Tibial nerve (tissue), 4 donors: ENCODE measurements at places on chromosomes 7 and 10.

DNA sequence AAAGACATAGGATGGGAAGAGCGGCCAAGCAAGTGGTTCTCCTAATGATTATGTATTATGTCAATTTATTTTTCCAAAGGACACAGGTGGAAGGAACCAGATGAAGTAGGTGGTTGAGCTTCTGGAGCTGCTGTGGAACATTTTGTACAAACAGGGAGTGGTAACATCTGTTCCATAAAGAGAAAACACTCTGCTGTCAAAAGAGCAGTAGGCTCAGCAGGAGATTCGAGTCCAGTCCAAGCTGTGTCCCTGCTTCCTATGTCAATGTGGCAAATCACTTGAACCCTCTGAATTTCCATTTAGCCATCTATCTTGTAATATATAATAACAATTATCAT, 448.0 kb upstream of the ANKRD30A start:
- DNase-seq: no peak
- H3K4me3 ChIP-seq: no peak overlapping the region
- H3K27me3 ChIP-seq: no peaks in the 10 kb centered on the region
- H3K27ac ChIP-seq: no peak overlapping the region
- H3K36me3 ChIP-seq: no peaks in the 10 kb centered on the region

DNA sequence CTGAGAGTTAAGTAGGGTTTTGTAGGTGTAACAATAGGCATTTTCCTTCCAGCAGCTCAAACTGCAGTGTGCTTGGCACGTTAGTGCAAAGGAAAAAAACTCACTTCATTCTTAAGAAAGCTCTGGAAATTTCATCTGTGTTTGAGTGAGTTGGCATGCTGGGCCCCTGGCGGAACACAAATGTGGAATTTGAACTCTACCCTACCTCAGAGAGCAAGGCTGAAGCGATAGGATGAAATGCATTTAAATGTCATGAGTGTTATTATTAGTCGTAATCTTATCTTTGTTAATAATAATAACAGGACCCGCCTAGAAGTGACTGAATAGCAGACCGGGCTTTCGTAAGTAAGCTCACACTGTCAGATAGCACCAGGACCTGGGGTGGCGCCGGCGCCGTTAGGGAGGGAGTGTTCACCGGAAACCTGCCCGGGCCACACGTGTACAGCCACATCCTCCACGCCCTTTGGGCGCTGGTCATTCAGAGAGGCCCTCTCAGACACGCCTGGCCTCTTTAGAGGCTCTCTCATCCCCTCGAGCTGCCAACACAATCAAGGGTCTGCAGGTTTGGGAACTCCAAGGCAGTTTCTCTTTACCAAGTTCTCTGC, 63.5 kb downstream of the GRK5 start:
- DNase-seq: no peak
- H3K36me3 ChIP-seq: no peaks in the 10 kb centered on the region
- no peaks in the 10 kb centered on the region for H3K27me3 ChIP-seq
- H3K4me3 ChIP-seq: no peak overlapping the region
- peak overlapping the region; percentile 81 for H3K27ac ChIP-seq
- peaks cover 50% of the 10 kb centered on the region for H3K4me1 ChIP-seq

DNA sequence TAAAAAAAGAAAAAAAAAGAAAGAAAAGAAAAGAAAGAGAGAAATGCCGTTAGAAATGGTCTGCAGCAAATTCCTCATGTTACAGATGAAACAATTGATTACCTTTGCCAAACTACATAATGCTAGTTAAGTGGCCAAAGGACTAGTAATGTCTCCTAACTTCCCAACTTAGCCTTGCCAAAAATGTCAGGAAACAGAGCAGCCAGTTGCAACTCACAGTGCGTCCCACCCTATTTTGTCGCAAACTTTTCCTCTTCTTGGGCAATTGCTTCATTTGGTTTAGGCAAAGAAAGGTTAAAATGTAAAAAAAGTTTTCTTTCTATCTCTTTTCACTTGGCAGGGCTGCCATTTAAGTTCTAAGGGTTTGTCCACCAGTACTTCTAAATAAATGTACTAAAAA, 53.1 kb downstream of the APBB1IP start:
- H3K27ac ChIP-seq: no peak overlapping the region
- H3K4me3 ChIP-seq: no peak overlapping the region
- H3K36me3 ChIP-seq: no peaks in the 10 kb centered on the region
- no peaks in the 10 kb centered on the region for H3K4me1 ChIP-seq
- no peak for DNase-seq

DNA sequence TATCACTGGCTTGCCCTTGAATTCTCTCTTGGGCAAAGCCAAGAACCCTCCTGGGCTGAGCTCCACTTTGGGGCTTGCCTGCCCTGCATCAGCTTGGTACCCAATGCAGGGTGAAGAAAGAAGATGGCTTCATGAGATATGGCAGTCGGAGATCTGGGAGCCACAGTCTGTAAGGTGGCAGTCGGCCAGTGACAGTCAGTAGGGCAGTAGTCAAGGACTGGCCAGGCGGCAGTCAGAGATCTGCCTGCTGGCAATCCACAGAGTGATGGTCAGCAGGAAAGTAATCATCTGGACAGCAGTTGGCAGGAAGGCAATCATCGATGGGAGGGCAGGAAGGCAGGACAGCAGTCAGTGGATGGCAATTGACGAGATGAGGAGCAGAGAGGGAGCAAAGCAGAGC, 32.6 kb upstream of the CNNM1 start:
- no peaks in the 10 kb centered on the region for H3K4me1 ChIP-seq
- no peak overlapping the region for H3K4me3 ChIP-seq

- no peaks in the 10 kb centered on the region for H3K4me1 ChIP-seq
- no peak overlapping the region for H3K27ac ChIP-seq
- H3K36me3 ChIP-seq: no peaks in the 10 kb centered on the region
- no peak for DNase-seq
- no peaks in the 10 kb centered on the region for H3K27me3 ChIP-seq
Measured at GRCh38 chr10:116286626-116287200, 13.7 kb upstream of the GFRA1 start.

- no peaks in the 10 kb centered on the region for H3K36me3 ChIP-seq
- DNase-seq: no peak
- H3K4me1 ChIP-seq: no peaks in the 10 kb centered on the region
- no peak overlapping the region for H3K27ac ChIP-seq
- no peak overlapping the region for H3K4me3 ChIP-seq
Measured at GRCh38 chr10:117271427-117271826, 30.5 kb downstream of the SLC18A2 start.

GRCh38 chr10:76172020-76172419, 740.6 kb downstream of the LRMDA start:
- H3K4me3 ChIP-seq: no peak overlapping the region
- H3K27ac ChIP-seq: no peak overlapping the region
- H3K36me3 ChIP-seq: no peaks in the 10 kb centered on the region
- DNase-seq: no peak
- no peaks in the 10 kb centered on the region for H3K4me1 ChIP-seq

DNA sequence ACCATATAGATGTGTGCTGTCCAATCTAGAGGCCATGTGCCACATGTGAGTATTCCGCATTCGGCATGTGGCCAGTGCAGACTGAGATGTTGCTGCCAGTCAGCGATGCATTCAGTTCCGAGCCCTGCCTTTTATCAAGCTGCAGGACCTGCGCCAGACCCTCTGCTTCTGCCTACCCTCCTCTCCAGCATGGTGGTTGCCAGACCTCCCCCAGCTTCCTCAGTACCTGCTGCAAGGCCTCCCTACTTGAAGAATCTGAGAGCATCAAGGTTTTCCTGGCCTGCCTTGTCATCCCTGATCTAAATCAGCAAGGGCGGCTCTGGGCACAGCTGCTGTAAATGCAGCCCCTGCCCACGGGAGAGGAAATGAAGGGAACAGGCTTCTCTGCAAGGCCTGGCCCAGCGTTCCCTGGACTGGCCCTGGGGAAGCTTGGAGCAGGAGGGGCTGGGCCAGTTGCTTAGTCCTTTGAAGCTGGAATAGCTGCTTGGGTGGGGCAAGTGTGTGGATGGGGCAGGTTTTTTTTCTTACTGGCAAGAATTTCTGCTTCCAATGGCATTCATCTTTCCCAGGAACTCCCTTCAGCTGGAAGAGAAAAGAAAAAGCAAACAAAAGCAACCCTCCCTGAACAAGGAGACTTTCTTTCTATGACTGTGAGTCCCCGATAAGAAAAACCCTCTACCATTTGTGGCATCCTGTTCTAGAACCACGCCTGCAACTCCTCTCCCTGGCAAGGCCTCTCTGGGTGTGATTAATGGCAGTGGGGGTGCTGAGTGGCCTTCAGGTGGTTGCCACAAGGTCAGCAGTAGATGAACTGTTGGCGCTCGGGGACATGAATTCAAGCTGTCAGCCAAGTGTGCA, 93.0 kb downstream of the NHLRC2 start:
- no peaks in the 10 kb centered on the region for H3K27me3 ChIP-seq
- no peak overlapping the region for H3K4me3 ChIP-seq
- no peak overlapping the region for H3K27ac ChIP-seq
- no peaks in the 10 kb centered on the region for H3K36me3 ChIP-seq

GRCh38 chr7:49563693-49564378, 209.6 kb upstream of the VWC2 start:
- H3K4me3 ChIP-seq: no peak overlapping the region
- no peaks in the 10 kb centered on the region for H3K4me1 ChIP-seq
- DNase-seq: no peak
- no peaks in the 10 kb centered on the region for H3K36me3 ChIP-seq
- no peaks in the 10 kb centered on the region for H3K27me3 ChIP-seq

- no peak for DNase-seq
- no peaks in the 10 kb centered on the region for H3K27me3 ChIP-seq
- no peak overlapping the region for H3K27ac ChIP-seq
Measured at GRCh38 chr10:71029411-71029892, 141.1 kb upstream of the PCBD1 start.

GRCh38 chr10:50629495-50630122, 5.9 kb upstream of the SGMS1 start:
- H3K4me1 ChIP-seq: peaks cover 5% of the 10 kb centered on the region
- H3K4me3 ChIP-seq: no peak overlapping the region
- H3K27me3 ChIP-seq: no peaks in the 10 kb centered on the region
- peaks cover 36% of the 10 kb centered on the region for H3K36me3 ChIP-seq
- H3K27ac ChIP-seq: no peak overlapping the region

DNA sequence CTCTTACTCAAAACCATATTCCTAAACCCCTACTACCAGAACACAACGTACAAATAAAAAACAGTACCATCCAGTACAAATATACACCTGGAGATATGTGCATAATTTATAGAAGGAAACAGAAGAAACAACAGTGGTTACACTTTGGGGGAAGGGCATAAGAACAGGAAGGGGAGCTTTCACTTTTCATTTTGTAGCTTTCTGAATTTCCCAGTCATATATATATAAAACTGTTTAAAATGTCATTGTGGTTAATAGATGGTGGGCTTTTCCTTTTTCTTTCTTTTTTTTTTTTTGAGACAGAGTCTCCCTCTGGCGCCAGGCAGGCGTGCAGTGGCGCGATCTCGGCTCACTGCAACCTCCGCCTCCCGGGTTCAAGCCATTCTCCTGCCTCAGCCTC, 47.2 kb downstream of the MALSU1 start:
- H3K27me3 ChIP-seq: no peaks in the 10 kb centered on the region
- H3K4me1 ChIP-seq: no peaks in the 10 kb centered on the region
- H3K4me3 ChIP-seq: peak overlapping the region; percentile 17
- no peak overlapping the region for H3K27ac ChIP-seq
- no peaks in the 10 kb centered on the region for H3K36me3 ChIP-seq
- DNase-seq: no peak

GRCh38 chr7:130505753-130506152, 13.9 kb downstream of the MEST start:
- no peak for DNase-seq
- H3K4me3 ChIP-seq: no peak overlapping the region
- peaks cover 89% of the 10 kb centered on the region for H3K36me3 ChIP-seq
- H3K4me1 ChIP-seq: no peaks in the 10 kb centered on the region
- H3K27ac ChIP-seq: no peak overlapping the region

DNA sequence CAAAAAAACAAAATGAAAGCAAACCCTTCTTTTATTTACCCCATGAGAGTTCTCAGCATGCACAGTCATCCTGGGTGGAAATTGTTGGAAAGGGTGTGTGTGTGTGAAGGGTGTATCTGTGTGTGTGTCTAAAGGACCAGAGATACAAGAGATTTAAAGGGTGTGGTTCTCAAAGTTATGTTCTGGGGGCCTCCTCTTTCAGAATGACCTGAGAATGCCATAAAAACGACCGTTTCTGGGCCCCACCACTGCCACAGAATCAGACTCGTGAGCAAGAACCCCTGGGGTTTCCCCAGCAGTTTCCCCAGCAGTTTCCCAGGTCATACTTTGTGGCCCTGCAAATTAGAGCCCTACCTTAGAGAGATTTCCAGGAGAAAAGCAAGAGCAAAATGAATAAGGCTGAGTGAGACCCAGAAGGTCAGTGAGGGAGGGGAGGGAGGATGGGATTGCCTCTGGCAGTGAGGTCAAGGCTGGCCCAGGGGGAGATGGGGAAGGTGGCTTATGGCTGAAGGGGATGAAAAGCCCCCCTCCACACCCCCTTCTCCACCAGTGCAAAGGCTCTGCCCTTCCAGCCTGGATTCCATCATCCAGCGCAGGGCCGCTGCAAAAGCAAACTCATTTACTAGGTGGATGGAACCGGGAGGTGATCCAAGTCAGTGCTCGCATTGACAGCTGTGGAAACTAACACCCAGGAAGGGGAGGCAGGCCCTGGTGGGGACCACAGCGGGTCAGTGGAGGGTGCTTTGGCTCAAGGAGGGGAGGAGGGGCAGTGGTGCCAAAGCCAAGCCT, 10.2 kb downstream of the PYROXD2 start:
- H3K36me3 ChIP-seq: peaks cover 38% of the 10 kb centered on the region
- no peak overlapping the region for H3K4me3 ChIP-seq
- no peaks in the 10 kb centered on the region for H3K27me3 ChIP-seq
- H3K27ac ChIP-seq: no peak overlapping the region

DNA sequence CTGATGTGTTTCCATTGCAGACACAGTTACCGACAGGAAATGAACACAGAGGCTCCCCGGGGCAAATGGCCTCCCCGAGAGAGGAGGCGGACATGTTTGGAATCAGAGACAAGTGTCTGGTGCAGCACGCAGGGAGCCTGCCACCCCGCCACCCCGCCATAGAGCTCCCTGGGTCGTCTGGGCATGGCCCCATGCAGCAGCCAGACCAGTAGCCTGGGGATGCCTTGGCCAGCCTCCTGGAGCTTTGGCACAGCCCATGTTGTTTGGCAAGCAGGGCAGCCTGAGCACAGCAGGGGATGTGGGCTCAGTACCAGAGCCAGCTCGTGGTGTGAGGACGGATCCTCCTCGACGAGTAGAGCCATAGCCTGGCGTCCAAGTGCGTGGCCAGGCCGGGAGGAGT, 80.8 kb downstream of the NKX6-2 start:
- no peak overlapping the region for H3K4me3 ChIP-seq
- H3K27me3 ChIP-seq: no peaks in the 10 kb centered on the region
- DNase-seq: no peak
- peaks cover 55% of the 10 kb centered on the region for H3K36me3 ChIP-seq
- H3K4me1 ChIP-seq: peaks cover 19% of the 10 kb centered on the region

GRCh38 chr7:70372768-70373515, 759.0 kb upstream of the GALNT17 start:
- no peak overlapping the region for H3K4me3 ChIP-seq
- H3K27me3 ChIP-seq: no peaks in the 10 kb centered on the region
- no peak for DNase-seq
- H3K4me1 ChIP-seq: no peaks in the 10 kb centered on the region
- no peaks in the 10 kb centered on the region for H3K36me3 ChIP-seq

GRCh38 chr7:134024739-134025138, 102.4 kb upstream of the LRGUK start:
- H3K4me1 ChIP-seq: no peaks in the 10 kb centered on the region
- no peak overlapping the region for H3K4me3 ChIP-seq
- no peak for DNase-seq

- DNase-seq: no peak
- no peaks in the 10 kb centered on the region for H3K36me3 ChIP-seq
- no peak overlapping the region for H3K4me3 ChIP-seq
- no peaks in the 10 kb centered on the region for H3K27me3 ChIP-seq
Measured at GRCh38 chr7:4712281-4713182, 30.4 kb downstream of the FOXK1 start.
